ENCODE measurements at places on chromosomes 13 and 19.

- no peak for DNase-seq
Observed at GRCh38 chr13:43240278-43240677, 216.9 kb downstream of the DNAJC15 start.

GRCh38 chr13:32528358-32528757, 10.2 kb downstream of the N4BP2L2 start:
- DNase-seq: no peak

- no peak for DNase-seq
Observed at GRCh38 chr19:55036058-55036457, 2.0 kb downstream of the GP6 start.

GRCh38 chr19:54650108-54650655, 12.6 kb upstream of the LILRB4 start:
- DNase-seq: no peak

DNA sequence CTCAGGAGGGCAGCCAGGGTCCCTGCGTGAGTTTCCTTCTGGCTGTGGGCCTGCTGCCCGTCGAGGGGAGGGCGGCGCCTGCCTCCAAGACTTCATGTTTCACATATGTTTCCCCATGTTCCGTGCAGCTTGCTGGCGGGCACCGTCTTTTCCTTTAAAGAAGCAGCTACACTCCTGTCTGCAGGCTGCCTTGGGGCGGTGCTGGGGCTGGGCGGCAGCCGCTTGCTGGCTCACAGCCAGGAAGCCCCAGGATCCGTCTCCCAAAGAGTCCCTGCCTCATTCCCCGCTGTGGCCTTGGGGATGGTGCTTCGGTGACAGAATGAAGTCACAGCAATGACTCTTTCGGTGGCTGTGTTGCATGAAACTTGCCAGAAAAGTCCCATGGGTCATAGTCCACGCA, 24.9 kb downstream of the PIAS4 start:
- no peak for DNase-seq

- DNase-seq: no peak
Observed at GRCh38 chr13:60924856-60925255, 490.8 kb downstream of the PCDH20 start.

DNA sequence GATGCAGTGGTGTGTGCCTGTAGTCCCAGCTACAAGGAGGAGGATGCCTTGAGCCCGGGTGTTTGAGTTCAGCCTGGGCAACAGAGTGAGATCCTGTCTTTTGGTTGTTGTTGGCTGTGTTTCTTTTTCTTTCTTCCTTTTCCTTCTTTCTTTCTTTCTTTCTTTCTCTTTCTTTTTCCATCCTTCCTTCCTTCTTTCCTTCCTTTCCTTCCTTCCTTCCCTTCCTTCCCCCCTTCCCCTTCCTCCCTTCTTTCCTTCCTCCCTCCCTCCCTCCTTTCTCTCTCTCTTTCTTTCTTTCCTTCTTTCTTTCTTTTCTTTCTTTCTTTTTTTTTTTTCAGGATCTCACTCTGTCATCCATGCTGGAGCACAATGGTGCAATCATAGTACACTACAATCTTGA, 46.5 kb upstream of the SIN3B start:
- DNase-seq: no peak

GRCh38 chr13:98295371-98295770, 118.3 kb upstream of the RNF113B start:
- no peak for DNase-seq

DNA sequence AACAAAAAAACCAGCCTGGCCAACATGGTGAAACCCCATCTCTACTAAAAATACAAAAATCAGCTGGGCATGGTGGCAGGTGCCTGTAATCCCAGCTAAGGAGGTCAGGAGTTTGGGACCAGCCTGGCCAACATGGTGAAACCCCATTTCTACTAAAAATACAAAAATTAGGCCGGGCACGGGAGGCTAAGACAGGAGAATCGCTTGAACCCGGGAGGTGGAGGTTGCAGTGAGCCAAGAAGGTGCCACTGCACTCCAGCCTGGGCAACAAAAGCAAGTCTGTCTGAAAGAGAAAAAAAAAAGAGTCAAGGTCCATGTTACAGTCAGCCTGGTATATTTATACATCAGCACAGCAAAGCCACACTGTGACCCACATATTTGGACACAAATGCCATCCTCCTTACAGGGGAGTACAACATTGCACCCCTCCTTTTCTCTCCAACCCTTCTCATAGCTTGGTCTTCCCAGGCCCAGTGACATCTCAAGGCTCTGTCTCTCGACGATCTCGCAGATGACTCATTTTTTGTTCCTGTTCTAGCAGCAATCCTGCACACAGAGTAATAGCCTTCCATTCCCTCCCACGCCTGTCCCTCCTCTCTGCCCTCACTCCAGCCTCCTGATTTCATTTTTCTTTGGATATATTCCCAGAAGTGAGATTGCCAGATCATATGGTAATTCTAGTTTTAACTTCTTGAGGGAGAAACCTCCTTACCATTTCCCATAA, 21.0 kb upstream of the DPP9 start:
- DNase-seq: no peak

GRCh38 chr13:107348471-107348870, 780.5 kb upstream of the ARGLU1 start:
- no peak for DNase-seq

GRCh38 chr19:21883516-21883915, 47.5 kb upstream of the ZNF43 start:
- DNase-seq: no peak

GRCh38 chr19:2962018-2962670, 15.2 kb upstream of the TLE6 start:
- DNase-seq: no peak

GRCh38 chr13:70206671-70207070, 98.4 kb upstream of the KLHL1 start:
- DNase-seq: no peak

- DNase-seq: no peak
Observed at GRCh38 chr19:8688930-8689329, 9.7 kb downstream of the ACTL9 start.

GRCh38 chr19:6500837-6501739, 1.0 kb downstream of the TUBB4A start:
- no peak for DNase-seq
